Mesendoderm (in vitro differentiated cells): ENCODE measurements at places on chromosomes 1 and 21.

GRCh38 chr1:93598396-93598795 lies 83.2 kb downstream of the BCAR3 start:
- no peak for DNase-seq

GRCh38 chr1:51581238-51581637 lies 35.7 kb upstream of the OSBPL9 start:
- DNase-seq, result no peak

- DNase-seq, result no peak
Observed at GRCh38 chr21:38766987-38767722, 38.6 kb upstream of the ETS2 start.

DNA sequence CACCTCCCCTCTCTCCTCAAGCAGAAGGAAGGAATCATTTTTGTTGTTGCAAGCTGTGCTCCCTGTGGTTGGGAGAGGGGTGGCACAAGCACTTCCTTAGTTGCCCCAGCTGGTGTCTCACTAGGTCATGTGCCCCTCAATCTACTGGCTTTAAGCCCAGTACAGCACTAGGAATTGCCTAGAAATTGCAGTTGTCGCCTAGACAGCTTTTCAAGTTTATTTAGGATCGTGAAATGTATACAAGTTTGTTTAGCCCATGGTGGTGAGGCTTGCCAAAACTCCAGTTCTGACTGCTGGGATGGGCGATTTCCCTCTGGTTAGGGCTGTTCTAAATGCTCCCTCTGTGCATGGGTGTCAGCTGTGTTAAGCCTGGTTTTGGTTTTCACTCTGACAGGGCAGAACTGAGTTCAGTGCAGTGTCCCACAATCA lies 126.8 kb upstream of the ZNF644 start:
- peak; percentile 32 for DNase-seq

- DNase-seq, result no peak
Observed at GRCh38 chr21:31671931-31672330, 12.4 kb downstream of the SOD1 start.

- DNase-seq, result peak; percentile 69
Observed at GRCh38 chr1:9438431-9439073, 100.7 kb upstream of the SLC25A33 start.

DNA sequence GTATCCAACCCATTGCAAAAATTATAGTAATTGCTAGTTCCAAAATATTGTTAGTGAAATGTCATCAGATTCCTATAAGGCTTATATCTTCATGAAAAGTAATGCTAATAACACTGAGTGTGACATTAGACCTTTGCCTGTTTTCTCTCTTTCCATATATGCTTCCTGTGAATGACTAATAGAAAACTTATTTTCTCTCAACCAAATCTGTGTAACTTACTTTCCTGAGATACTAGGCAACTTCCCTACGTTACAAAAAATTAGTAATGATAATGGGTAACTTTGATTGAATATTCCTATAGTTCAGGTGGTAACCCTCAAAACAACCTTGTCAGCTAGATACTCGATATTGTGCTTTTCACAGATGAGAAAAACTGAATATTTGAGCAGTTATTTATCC lies 124.2 kb upstream of the HNRNPU start:
- no peak for DNase-seq

- DNase-seq, result peak; percentile 95
Observed at GRCh38 chr1:113217447-113218208, 144.6 kb downstream of the LRIG2 start.

DNA sequence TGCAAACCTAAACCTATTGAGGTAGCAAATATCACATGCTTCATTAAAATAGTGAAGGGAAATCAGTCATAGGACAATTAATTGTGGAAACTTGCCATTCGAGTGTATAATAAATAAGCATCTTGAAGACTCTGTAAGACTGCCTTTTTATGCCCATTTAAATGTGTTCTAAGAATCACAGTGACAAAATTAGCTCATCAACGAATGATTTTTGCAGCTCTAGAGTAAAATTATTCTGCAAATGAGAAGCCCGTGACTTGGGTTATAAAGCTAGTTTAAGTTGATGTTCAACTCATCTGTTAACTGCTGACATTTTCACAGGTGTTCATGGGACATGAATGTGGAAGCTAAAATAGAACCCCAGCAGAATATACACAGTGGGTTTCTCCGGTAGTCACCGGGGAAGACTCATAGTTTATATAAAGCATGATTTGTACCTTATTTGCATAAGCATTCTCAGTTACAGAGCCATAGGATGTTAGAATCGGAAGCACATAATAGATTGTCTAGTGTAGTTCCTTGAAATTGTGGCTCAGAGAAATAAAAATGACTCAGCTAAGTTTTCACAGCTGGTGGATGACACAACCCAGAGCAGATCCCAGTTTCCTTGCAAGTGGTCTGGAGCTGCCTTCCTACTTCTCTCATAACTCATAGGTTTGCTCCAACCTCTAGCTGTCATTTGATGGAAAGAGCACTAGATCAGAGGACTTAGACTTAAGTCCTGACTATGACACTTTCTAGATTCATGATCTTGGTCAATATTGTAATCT lies 107.3 kb downstream of the UCHL5 start:
- no peak for DNase-seq
